Natural killer cell treated with Interleukin-12 subunit alpha and Interleukin-12 subunit beta and Interleukin-15 and Interleukin-18, amount 100 ng/mL, for 72 hours (primary cell): ENCODE measurements at places on chromosomes 5 and 9. TPM values are rescaled to one million over a fixed set of nuclear protein-coding genes. Genes with fewer than 3 reads are reported as not detected.

The PTGES gene
- not detected for total RNA-seq

The ENTREP1 gene
- total RNA-seq: not detected

The COL5A1 gene
- not detected for total RNA-seq

The LCN2 gene
- total RNA-seq: not detected

The NMUR2 gene
- not detected for total RNA-seq

The CNTNAP3 gene
- not detected for total RNA-seq
